NCI-H1694 treated with DMSO at 0.1 percent for 48 hours (cell line): ENCODE measurements at places on chromosomes 6 and 20.

- no peak for DNase-seq
Measured at GRCh38 chr6:128186729-128187128, 285.9 kb upstream of the THEMIS start.

GRCh38 chr6:41670703-41671360, 32.6 kb downstream of the MDFI start:
- peak; percentile 89 for DNase-seq

- DNase-seq, result no peak
Measured at GRCh38 chr6:22313796-22314195, 17.0 kb upstream of the PRL start.

DNA sequence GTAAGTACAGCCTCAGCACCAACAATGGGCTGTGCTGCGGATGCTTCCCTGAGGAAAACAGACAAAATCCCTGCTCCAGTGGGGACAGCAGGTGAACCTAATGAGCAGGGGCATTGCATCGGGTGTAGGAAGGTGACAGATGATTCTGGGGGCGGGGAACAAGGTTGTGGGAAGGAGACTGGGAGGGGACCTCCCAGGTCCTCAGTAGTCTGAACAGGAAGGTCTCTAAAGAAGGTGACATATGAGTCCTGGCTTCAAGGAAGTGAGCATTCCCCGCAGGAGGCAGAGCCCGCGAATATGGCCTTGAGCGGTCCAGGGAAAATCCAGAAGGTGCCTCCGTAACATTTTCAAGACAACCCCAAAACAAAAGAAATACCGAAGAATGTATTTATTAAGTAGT, 19.4 kb downstream of the ULBP1 start:
- no peak for DNase-seq
